ENCODE measurements at places on chromosomes 16 and 17.

DNA sequence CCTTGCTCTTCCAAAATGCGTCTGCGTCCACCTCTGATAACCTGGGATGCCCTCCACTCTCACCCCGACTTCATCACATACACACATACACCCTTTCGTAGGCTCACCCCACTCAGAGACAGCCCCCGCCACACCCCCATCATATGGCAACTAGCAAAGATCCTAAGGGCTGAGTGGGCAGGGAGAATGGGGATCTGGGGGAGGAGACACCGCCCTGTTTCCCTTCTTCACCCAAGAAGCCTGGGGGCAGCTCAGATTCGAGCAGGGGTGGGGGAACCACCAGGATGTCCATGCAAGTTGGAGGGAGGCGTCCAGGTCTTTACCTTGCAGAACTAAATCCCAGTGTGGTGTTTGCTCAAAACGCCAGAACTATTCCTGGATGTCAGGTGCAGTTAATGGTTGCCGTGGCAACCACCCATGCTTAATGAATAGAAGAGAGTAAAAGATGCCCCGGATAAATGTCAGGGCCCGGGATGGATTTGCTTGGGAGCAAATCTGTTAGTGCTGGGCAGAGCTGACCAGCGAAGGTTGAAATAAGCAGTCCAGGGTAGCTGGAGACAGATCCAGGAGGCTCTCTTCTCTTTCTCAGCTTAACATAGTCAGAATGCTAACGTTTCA is 72.8 kb downstream of the CACNG3 start:
- DNase-seq: no peak

DNA sequence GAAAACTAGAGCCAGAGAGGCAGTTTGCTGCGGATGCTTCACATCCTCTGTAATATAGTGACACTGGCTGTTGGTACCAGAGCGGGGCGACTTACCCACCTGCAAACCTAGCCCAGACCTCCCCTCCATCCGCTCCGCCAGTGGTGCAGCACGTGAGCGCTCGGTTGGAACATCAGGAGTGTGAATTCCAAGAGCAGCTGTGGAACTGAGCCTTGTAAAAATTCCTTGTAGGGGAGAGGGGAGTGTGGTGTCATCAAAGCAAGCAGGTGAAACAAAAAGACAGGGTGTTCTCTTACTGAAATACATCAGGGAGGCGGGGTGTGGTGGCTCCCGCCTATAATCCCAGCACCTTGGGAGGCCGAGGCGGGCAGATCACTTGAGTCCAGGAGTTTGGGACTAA is 51.3 kb downstream of the CCDC42 start:
- DNase-seq: no peak

- no peak for DNase-seq
Observed at GRCh38 chr17:40547079-40547784, 18.0 kb downstream of the CCR7 start.

DNA sequence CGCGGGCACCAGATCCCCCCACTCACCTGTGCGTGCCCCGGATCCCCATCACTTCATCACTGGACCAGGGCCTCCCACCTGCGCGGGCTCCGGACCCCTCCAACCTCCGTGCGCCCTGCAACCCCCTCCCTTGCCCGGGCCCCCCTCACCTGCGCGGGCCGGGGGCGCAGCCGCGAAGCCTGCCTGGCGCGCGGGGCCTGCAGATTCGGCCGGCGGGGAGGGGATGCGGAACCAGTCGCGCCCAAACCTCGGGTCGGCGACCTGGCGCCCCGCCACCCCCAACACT is 202 bp downstream of the CEP131 start:
- no peak for DNase-seq

DNA sequence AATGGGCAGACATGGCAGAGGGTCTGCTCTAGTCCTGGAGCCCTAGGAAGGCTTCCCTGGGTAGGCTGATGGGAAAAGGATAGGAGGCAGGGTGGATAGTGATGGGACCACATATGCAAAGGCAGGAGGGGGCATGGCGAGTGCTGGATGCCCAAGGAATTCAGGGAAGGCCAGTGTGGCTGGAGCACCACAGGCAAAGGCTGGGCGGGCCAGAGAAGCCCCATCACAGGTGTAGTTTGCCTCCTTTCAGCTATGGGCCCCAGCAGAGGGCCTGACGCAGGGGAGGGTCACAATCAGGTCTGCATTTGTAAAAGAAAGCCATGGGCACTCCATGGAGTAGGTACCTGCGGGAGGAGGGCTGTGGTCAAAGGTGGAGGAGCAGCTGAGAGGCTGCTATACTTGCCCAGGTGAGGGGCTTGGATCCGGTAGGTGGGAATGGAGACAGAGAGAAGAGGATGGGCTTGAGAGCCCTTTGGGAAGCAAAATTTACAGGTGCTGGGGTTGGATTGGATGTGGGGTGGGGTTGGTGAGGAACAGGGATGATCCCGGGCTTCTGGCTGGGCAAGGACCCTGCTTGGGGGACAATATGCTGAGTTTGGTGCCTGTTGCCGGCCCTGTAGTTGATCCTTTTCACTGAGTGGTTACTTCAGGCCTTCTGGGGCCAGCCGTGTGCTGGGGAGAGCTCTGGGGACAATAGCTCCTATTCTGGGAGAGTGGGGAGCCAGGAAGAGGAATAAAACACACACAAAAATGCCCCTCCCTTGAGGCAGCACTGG is 6.5 kb upstream of the COL1A1 start:
- DNase-seq: no peak

DNA sequence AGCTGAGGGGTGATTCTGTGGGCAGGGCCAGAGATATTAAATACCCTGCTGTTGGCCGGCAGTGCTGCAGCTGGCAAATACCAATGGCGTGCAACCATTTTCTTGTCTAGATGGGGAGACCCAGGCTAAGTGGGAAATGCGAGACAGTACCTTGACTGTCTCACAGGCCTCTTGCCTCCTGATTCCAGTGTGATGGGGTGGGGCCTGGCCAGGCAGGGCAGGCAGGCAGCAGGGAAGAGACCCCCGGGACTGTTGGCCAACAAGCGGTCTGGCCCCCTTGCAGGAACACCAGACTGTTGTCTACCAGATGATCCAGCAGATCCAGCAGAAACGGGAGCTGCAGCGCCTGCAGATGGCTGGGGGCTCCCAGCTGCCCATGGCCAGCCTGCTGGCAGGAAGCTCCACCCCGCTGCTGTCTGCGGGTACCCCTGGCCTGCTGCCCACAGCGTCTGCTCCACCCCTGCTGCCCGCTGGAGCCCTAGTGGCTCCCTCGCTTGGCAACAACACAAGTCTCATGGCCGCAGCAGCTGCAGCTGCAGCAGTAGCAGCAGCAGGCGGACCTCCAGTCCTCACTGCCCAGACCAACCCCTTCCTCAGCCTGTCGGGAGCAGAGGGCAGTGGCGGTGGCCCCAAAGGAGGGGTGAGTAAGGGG is 5.7 kb upstream of the CISD3 start:
- DNase-seq: no peak

- DNase-seq: no peak
Observed at GRCh38 chr17:80012765-80013741, 22.6 kb downstream of the TBC1D16 start.

DNA sequence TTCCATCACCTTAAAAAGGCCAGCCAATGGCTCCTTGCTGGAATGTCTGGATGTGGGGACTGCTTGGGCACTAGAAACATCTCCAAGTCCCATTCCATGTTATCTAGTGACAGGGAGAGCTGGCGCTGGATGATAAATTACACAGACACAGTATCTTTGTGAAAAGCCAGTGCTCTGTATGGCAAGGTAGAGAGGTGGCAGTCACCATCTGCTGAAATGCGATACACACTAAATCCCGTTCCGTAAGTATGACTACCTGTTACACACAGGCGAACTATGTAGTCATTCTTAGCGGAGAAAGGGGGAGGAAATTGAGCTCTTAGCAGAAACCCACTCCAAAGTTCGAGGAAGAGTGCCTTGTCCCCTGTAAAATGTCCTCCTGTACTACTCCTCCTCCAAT is 81.0 kb upstream of the MYOCD start:
- DNase-seq: no peak

GRCh38 chr17:77419547-77420094 is 278.9 kb downstream of the SEC14L1 start:
- DNase-seq: peak; percentile 82

- DNase-seq: no peak
Observed at GRCh38 chr17:32947736-32948135, 19.8 kb downstream of the TMEM98 start.

DNA sequence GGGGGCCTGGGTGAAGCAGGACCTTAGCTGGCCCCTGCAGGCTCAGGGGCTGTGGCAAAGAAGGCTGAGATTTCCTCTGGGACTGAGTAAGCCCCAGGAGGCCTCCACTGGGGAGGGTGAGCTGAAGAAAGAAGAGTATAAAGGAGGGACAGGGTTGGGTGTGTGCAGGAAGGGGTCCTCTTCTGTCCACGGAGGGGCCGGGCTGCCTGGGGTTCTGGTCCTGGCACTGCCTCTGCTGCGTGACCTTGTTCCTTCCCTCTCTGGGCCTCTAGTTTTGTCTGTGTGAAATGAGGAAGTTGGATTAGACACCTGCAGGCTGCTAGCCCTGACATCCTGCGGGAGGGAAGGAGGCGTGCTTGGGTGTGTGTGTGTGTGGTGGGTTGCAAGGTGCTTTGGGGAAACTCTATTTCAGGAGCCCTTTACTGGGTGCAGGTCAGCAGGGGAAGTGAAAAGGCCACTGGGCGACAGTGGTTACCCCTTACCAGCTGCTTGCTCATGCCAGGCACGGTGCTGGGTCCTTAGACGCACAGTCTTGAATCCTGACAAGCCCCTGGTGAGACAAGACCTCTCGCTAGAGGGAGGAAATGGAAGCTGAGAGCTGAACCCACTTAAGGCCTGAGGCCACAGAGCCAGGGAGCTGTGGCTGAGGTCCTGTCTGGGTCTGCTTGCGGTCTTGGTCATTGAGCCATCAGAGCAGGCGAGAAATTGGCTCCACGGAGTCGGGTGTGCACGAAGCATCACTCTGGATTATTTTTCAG is 60.7 kb downstream of the OR1D5 start:
- no peak for DNase-seq

- DNase-seq: peak; percentile 43
Observed at GRCh38 chr17:49055181-49055927, 58.2 kb downstream of the IGF2BP1 start.

DNA sequence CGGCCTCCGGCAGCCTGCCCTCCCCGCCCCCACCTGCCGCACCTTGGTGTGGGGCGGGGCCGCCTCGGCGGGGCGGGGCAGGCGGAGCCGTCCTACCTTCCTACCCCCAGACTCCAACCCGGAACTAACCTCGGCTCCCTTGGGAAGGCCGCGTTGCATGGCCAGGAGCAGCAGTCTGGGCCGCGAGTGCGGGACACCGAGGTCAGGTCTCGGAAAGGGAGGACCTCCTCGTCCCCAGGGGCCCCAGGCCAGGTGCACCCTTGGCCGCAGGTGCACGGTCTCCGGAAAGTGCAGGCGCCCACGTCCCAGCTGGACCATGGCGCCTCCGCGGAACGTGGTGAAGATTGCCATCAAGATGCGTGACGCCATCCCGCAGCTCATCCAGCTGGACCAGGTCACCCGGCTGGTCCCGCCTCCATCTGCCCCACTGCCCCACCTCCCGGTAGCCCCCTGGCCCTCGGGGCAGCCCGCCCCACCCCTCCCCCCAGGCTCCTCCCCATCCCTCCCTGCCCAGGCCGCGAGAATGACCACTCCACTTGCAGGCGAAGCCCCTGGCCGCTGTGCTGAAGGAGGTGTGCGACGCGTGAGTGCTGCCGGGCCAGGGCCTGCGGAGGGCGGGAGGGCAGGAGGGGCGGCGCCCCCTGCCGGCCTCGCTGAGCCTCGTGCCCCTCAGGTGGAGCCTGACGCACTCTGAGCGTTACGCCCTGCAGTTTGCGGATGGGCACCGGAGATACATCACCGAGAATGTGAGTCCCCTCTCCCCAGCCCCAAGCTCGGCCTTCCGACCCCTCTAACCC is at the start of gene ELMO3:
Gene ELMO3 (plus strand): TSS at position 121 of the 797 bp plus-strand sequence. CDS start 196 bp downstream, at position 317.
- peak; percentile 90 for DNase-seq

DNA sequence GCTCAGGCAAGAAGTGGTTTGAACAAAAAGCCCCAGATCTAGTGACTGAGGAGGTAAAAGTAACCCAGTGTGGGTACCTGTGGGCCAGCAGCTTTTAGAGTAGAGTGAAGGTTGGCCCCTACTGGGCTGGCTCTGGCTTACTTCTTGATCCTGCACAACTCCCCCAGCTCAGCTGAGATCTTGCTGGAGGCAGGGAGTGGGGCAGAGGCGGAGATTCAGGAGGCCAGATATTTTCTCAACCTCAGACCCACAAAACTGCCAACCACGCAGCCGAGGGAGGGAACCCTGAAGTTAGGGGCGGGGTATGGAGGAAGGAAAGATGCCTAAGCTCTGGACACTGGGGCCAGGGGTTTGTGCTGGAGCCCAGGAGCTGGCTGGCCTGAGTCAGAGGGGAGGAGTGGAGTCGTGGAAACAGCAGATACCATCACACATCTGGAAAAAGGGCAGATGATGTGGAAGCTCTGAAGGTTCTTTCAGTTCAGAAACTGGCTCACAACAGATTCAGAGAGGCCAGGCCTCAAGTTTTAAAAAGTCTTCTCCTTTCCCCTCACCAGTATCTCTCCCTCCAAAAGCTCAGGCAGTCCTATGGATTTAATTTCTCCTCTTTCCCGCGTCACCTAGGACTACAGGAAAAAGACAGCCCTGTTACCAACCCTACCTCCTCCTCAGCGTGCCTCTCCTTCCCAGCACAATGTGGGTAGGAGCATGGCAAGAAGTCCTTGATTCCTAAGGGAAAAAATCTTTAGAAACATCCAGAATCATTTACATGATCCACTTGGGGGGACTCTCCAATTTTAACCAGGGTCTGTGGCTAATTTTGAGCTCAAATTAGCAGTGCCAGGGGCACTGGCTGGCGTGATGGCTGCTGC is 48.1 kb downstream of the MYO18A start:
- DNase-seq: no peak

GRCh38 chr16:6059671-6060070 is 962.1 kb upstream of the EEF2KMT start:
- DNase-seq: no peak

- no peak for DNase-seq
Observed at GRCh38 chr17:13415871-13416416, 185.8 kb downstream of the HS3ST3A1 start.

GRCh38 chr16:27334192-27334764 is 20.5 kb downstream of the IL4R start:
- no peak for DNase-seq

GRCh38 chr17:69810326-69810965 is 264.6 kb upstream of the KCNJ16 start:
- DNase-seq: no peak

GRCh38 chr17:79615926-79616325 is 5.1 kb upstream of the RBFOX3 start:
- DNase-seq: no peak

DNA sequence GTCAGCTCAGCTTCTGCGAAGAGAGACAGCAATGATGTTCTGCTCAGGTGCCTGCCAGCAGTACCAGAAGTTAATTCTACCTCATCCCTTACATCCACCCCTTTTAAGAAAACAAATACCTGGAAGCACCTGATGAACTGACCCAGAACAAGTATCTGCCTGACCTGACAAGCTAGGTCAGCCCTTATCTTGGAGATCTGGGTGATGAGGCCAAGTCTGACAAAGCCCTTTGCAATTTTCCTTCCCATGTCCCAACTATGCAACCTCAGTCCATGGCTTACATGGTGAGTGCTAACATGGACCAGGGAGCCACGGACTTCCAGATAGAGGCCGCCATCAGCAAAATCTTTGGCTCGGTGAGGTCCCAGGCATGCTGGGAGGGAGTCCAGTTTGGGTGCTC is 3.6 kb downstream of the ACADVL start:
- DNase-seq: no peak

All from iPS-NIHi11 (cell line).